ENCODE measurements at places on chromosomes 5 and 9.

DNA sequence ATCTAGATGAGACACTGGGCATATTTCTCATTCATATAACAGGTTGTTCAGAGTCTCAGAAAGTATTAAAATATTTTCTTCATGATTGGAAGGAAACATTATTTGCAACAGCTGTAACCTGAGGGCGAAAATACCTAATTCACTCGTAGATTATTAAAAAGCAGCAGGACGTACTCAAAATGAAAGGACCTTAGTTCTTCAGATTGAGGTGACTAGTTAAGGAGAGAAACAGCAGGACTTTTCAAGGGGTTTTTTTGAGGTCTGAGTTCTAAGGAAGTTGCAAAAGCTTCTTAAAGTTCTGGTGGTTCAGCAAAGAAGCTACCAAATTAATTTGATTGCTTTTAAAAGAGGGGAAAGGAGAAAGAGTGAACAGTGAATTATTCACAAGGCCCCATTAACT is 174.9 kb downstream of the TMEM161B start:
- no peak for DNase-seq

GRCh38 chr5:138911441-138911840 is 36.3 kb upstream of the LRRTM2 start:
- no peak for DNase-seq

- DNase-seq, result no peak
Measured at GRCh38 chr5:115735108-115735998, 81.1 kb downstream of the CDO1 start.

DNA sequence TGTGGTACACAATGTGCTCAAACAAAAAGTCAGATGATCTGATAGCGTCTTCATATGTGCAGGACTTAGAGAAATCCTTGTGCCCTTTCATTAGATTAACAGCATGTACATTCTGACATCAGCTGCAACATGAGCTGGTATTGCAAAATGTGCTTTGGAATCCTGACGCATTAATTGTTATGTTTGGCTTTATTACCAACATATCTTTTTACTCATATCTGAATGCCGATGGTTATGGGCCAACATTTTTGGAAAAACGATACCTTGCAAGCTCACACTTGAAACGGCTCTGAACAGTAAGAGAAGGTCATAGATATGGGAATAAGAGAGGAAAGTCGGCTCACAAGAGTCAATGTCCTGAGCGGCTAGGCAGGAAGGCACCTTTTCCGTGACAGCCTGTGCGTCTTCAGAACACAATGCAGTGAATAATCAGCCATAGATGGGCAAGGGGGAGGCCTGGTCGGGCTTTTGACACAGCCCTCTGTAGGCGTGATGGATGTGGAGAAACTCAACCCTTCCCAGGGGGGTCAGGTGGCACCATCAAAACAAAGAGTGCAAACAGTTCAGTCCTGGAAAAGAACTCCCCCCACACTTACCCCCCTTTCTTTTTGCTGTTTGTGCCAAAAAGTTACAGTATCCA is 36.4 kb upstream of the GAS1 start:
- DNase-seq, result no peak

- DNase-seq, result no peak
Measured at GRCh38 chr9:133610845-133611244, 1.7 kb upstream of the FAM163B start.

DNA sequence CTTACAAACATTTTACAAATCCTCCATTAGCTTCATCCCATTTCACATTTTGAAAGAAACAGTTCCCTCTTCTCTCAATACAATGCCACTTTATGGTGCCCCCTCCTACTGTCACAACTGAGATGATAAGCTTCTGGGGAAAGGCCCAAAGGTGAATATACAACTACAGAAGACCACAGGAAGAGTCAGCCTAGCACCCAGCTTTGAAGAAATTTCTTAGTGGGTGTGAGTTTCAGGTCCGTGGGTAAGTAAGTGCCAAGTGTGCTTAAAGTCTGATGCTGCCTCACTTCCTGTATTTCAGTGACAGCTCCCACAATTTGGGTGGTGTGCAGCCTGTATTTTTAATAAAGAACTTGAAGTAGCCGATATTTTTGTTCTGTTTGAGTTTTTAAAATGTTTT is 68.1 kb downstream of the ARHGEF28 start:
- DNase-seq, result no peak

GRCh38 chr5:36882250-36882649 is 5.7 kb downstream of the NIPBL start:
- no peak for DNase-seq

DNA sequence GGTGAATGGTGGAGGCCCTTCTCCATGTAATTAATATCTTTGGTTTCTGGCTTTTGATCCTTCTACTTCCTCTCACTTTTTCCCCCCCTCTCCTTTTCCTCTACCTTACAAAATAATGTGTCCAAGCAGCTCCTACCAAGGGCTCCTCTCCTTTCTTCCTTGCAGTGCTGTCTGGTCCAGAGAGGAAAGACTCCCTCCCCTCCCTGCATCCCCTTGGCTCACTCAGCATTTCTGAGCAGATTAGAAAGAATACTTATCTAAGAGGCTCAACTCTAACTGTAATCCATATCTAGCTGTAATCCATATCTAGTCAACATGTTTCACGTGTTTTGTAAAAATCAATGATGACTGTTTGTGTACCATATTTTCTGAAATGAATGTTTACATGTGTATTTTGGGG is 97.4 kb downstream of the GAPVD1 start:
- no peak for DNase-seq

DNA sequence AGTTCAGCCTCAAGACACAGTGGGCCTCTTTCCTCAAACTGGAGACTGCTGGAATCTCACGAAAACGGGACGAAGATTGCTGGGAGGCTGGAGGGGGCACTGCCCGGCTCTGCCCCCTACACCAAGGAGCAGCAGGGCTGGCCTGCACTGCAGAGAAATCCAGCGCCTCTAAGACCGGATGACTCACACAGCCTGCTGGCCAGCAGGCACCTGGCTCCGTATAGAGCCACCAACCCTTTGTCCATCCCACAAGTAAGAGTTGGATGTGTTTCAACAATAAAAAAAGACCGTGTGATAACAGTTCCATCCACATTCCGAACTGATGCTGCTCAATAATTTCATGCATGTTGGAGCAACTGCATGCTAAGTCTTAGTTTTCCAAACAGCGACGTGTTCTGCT is 11.5 kb downstream of the CCDC127 start:
- no peak for DNase-seq

GRCh38 chr5:109580225-109580624 is 109.5 kb upstream of the MAN2A1 start:
- DNase-seq, result no peak

- no peak for DNase-seq
Measured at GRCh38 chr5:31911291-31912265, 262.5 kb downstream of the GOLPH3 start.

- DNase-seq, result no peak
Measured at GRCh38 chr9:13807118-13807517, 506.8 kb downstream of the NFIB start.

- no peak for DNase-seq
Measured at GRCh38 chr9:21027295-21027694, 4.1 kb downstream of the HACD4 start.

DNA sequence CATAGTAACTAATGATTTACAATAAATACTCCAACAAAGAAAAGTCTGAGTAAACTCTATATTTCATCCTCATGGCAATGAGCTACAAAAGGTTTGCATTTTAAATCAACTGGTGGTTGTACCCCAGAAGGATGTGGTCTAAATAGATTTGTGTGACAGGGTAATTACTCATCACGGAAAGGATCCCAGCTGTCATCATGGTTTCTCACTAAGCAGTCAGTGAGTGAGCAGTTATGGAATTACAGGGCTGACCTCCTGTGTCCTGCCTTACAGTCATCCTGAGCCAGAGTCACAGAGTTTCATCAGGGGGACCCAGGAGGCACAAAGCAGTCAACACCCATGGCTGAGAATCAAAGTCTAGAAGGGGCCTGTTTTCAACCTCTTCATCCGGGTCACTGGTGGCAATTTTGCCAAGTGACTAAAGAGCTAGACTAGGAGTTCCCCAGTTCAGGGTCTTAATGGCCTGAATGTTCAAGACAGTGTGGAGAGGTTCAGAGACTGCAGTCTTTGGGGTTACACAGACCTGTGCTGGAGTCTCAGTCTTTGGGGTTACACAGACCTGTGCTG is 210.7 kb upstream of the SLC24A2 start:
- no peak for DNase-seq

DNA sequence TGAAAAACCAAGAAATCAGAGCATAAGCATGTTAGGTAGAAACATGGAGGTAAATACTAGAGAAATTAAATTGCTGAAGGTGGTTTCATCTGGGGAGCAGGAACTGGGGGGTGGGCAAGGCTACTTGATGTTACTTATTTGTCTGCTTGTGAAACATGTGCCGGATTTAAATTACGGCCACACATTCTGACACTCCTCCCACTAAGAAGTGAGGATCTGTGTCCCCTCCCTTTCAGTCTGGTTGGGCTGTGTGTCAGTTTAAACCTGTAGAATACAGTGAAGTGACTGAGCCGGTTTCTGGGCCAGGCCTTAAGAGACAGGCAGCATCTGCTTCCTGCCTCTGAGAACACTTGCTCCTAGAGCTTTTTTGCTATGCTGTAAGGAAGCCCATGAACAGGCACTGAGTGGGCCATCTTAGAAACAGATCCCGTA is 2.3 kb upstream of the IARS1 start:
- DNase-seq, result no peak

DNA sequence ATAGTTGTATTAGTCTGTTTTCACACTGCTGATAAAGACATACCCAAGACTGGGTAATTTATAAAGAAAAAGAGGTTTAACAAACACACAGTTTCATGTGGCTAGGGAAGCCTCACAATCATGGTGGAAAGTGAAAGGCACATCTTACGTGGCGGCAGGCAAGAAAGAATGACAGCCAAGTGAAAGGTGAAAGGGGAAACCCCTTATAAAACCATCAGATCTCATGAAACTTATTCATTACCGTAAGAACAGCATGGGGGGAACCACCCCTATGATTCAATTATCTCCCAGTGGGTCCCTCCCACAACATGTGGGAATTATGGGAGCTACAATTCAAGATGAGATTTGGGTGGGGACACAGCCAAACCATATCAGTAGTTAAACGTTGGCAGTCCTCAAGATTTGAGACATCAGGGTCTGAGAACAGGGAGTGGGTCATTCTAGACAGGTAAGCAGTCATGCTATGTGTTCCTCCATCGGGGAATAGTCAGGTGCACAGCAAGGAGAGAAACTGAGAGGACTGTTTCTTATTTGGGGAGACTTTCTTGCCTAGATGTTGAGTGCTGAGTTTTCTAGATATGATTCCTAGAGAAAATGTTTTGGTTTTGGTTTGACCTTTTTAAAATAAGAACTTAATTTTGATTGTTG is 45.8 kb upstream of the ENTREP1 start:
- DNase-seq, result no peak

DNA sequence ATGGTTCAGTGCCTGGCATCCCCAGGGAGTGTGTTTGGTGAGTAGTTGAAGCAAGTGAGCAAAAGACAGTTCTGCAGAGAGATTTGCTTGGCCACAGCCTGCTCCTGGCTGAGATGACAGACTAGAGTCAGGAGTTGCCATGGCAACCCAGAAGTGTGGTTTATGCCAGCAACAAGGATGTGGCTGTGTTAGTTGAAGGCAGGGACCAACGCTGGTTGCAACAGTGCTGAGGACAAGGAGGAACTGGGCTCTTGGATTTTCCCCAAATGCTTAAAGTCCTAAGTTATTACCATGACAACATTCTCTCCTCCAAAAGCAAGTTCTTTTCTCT is 2.7 kb downstream of the NXNL2 start:
- DNase-seq, result no peak

- DNase-seq, result no peak
Measured at GRCh38 chr5:122485226-122485625, 173.2 kb downstream of the SNCAIP start.

GRCh38 chr5:18533137-18533536 is 898.9 kb downstream of the TAF11L14 start:
- DNase-seq, result no peak

Data from activated naive CD4-positive, alpha-beta T cell (primary cell).